ENCODE measurements at places on chromosomes 16 and 17. TPM values are rescaled to one million over a fixed set of nuclear protein-coding genes. Genes with fewer than 3 reads are reported as not detected.

Gene WNT3
- 9.3 TPM for polyA plus RNA-seq

Gene ZACN
- 23.7 TPM for polyA plus RNA-seq

Gene DUSP3
- polyA plus RNA-seq, result 68.7 TPM

Gene ASIC2
- polyA plus RNA-seq, result 9.3 TPM

Gene SDR42E2
- polyA plus RNA-seq, result 0.06 TPM

Gene ADAMTS18
- 1.9 TPM for polyA plus RNA-seq

Gene RNF135
- 12.4 TPM for polyA plus RNA-seq

Gene GSDMA
- polyA plus RNA-seq, result 0.24 TPM

Gene C17orf78
- polyA plus RNA-seq, result 6.0 TPM

Gene C17orf100
- 8.1 TPM for polyA plus RNA-seq

Gene BAIAP3
- polyA plus RNA-seq, result 8.1 TPM

Gene TAC4
- 0.39 TPM for polyA plus RNA-seq

Gene TBX2
- 12.0 TPM for polyA plus RNA-seq

Gene ENPP7
- polyA plus RNA-seq, result 136 TPM

Gene SLC13A2
- 10.7 TPM for polyA plus RNA-seq

Gene GAS2L2
- 0.13 TPM for polyA plus RNA-seq

Gene TBC1D3K
- polyA plus RNA-seq, result 0.96 TPM

Gene TPPP3
- 57.2 TPM for polyA plus RNA-seq

Gene POLR3K
- 9.5 TPM for polyA plus RNA-seq

Gene FZD2
- polyA plus RNA-seq, result 4.4 TPM

Gene TSPAN10
- 1.2 TPM for polyA plus RNA-seq

Gene OR1A1
- polyA plus RNA-seq, result not detected

Gene MAPT
- polyA plus RNA-seq, result 10.0 TPM

Gene SLC6A2
- 0.12 TPM for polyA plus RNA-seq

Gene WDR59
- 66.8 TPM for polyA plus RNA-seq

Gene PLD6
- 6.0 TPM for polyA plus RNA-seq

Gene CDYL2
- 5.1 TPM for polyA plus RNA-seq

Gene CX3CL1
- polyA plus RNA-seq, result 30.6 TPM

Gene EPX
- 0.24 TPM for polyA plus RNA-seq

Gene RNU2-1
- polyA plus RNA-seq, result not detected

Gene RCVRN
- 0.63 TPM for polyA plus RNA-seq

Gene TSNAXIP1
- polyA plus RNA-seq, result 1.5 TPM

Gene MRTFB
- 20.6 TPM for polyA plus RNA-seq

Gene ORC6
- polyA plus RNA-seq, result 25.0 TPM

Gene HCRT
- polyA plus RNA-seq, result 0.13 TPM

Gene NECAB2
- polyA plus RNA-seq, result 6.6 TPM

Data from large intestine (tissue), 12 donors.